ENCODE measurements at places on chromosomes 6 and 20.

GRCh38 chr6:40852779-40853373, 186.1 kb downstream of the UNC5CL start:
- DNase-seq, result no peak

- no peak for DNase-seq
These were observed 2.5 kb upstream of the MANEA start for GRCh38 chr6:95574811-95575210.

DNA sequence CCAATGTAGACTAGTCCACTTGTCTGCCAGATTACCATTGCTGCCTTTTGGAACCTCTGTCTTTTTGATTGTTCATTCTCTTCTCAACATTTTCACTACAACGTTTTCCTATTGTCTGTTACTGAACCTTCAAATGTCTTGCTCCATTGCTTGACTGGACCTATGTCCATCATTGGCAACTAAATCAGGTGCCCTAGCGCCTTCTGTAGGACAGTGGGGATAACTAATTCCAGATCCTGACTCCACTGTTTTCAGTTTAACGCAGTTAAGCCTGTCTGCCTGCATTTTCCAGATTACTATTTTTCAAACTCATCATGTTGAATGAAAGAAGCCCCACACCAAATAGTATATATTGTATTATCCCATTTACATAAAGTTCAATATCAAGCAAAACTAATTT, 433.6 kb downstream of the RNF144B start:
- no peak for DNase-seq

DNA sequence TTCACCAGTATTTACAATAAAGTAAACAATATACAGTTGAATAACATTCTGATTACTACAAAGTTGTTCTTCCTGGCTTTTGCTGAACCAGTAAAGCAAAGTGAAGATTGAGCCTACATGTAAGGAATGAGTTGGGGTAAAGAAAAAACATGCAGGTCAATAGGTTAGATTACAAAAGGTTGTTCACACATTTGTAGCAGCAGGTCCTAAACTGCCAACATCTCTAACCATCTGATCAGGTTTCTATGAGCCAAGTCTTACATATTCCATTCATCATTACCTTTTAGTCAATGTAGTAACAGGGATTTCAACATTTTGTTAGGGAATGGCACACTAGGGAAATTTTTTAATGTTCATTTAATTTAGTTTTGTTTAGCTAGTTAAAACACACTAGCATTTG, 9.3 kb upstream of the CALHM6 start:
- DNase-seq, result no peak

- DNase-seq, result no peak
These were observed 288.8 kb downstream of the CDC5L start for GRCh38 chr6:44676246-44676790.

DNA sequence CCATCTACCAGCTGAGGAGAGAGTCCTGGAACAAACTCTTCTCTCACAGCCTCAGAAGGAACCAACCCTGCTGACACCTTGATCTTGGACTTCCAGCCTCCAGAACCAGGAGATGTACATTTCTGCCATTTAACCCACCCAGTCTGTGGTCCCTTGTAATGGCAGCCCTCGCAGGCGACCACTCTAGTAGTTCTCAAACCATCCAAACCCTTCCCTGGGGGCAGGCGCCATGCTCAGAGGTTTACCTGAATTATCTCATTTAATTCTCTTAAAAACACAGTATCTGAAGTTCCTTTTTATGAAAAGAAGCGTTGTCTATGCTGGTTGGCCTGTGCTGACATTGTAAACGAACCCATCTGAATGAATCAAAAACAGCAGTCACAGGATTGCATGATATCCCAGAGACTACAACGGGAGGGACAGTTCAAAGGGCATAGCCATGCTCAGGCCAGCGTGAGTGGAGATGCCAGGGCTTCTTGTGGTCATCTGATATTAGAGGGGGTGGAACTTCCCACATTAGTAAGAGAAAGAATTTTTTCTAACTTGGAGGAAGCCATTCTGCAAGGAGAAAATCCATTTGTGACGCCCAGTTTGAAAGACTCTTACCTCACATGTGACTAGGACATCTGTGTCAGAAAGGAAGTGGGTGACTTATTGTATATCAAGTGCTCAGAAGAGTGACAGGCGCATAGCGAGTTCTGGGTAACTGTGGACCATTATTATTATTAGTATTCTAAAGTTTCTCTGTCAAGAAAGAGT, 17.2 kb upstream of the TAGAP start:
- no peak for DNase-seq

DNA sequence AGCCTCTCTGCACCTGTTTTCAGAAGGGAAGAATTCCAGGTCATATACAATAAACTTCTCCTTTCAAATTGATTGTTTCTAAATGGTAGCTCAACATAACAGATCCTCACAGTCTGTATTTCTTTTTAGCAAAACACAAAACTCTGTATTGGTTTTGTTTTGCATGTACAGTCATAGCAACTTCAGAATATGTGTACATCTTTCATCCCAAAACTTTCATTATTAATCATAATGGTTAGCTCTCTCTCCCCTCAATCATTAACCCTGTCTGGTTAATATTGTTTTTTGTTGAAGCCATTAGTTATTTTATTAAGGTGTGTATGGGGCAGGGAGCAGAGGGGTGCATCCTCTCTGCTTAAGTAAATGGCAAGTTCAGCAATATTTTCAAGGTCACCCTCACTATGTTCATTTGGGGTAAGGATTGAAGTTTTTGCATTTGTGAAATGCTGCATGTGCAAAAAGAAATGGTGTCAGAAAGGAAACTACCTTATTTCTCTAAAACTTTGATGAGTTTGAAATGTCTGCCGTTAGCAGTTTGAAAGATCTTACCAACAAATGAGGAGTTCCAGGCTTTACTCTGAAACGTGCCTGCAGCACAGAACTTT, 136.8 kb upstream of the BTBD3 start:
- no peak for DNase-seq

DNA sequence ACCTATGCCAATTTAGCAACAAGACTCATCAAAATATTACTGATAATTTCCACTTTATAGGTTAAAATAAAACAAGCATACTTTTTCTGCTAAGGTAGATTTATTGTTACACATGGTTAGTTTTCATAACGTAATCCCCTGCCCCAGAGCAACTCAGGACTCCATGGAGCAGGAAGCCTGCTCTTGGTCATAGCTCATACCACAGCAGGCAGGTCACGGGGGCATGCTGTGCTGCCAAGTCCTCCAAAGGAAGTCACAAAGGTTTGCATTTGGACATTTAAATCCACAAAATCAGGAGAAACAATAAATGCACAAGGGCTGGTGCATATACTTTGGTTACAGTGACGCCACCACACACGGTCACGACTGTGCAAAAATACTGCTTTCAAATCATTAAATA, 12.5 kb downstream of the GZF1 start:
- DNase-seq, result no peak

DNA sequence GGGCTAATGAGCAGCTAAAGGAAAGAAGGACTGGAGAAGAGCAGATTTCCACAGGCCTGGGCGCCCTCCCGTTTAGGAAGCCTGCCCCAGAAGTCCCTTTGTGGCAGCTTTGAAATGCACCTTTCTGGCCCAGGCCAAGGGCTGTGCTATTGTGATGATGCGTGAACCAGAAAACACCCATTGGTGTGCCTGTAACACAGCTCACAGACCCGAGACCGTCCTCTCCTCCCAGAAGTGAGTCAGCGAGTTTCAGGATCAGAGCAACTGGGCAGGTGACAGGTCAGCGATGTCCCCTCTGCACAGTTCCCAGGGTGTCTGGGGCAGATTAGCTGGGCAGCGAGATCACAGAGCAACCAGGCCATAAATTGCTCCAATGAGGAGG, 71.9 kb upstream of the SULF2 start:
- DNase-seq, result no peak

GRCh38 chr6:2229039-2229438, 16.4 kb downstream of the GMDS start:
- DNase-seq, result no peak

DNA sequence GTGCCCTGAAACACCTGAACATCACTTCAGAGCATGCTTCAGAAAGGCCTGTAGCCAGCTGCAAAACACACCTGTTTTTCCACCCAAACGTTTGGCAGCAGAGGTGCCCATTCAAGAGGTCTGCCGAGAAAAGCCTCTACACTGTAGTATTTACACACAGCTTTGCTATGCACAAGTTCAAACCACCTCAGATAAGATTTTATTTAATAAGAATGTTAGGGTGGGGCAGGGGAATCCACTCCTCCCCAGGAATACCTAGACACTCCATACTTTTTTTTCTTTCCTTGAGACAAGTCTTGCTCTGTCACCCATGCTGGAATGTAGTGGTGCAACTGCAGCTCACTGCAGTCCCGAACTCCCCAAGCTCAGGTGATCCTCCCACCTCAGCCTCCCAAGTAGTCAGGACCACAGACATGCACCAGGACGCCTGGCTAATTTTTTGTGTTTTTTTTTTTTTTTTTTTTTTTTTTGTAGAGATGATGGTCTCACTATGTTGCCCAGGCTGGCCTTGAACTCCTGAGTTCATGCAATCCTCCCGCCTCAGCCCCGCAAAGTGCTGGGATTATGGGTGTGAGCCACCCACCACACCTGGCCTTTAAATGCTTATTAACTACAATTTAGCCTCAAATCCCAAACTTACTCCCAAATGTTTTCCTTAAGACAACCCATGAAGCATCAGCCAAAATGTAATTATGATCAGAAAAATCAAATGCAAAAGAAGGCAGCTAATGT, 9.7 kb downstream of the MRPL14 start:
- DNase-seq, result no peak

DNA sequence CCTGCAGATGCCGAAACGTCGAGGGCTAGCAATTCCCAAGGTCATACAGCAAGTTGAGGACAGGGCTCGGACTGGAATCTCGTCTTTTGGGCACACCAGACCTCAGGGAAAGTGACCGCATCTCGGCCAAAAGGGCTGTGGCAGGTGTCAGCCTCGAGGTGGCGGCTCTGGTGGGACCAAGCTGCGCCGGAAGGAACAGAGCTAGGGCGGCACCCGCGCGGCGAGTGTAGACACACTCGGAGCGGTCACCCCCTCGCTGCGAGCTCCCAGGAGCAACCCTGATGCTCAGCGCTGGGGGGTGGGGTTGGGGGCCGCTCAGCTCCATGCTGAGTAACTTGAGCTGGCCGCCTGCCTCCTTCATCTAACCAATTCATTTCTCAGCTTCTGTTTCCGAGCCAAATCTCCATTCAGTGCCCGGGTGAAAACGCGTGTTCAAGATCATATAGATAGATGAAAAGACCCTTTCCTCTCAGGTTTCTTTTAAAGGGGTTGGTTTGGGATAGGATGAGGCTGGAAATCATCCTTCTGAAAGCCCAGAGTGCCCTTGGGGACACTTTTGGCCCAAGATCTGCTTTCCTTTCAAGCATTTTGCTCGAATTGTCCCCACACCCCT, 2.2 kb upstream of the TUBB2B start:
- no peak for DNase-seq

GRCh38 chr20:54017846-54018245, 52.5 kb downstream of the BCAS1 start:
- no peak for DNase-seq

GRCh38 chr20:41249411-41250281, 67.9 kb downstream of the ZHX3 start:
- no peak for DNase-seq

DNA sequence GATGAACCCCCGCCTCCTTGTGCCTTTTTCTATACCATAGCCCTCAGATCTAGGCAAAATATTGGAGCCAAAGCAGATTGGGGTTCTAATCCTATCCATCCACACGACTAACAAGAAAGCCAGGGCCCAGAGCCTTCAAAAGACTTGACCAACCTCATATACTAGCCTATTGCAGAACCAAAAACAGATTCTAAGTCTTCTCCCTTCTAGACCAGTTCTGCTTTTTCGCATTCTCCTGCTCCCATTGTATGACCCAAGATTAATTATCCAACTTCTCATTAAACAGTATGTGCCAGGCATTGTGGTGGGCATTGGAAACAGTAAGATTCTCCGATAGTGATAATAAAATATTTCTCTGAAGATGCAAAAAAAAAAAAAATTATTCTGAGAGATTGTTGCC, 113.7 kb upstream of the JARID2 start:
- no peak for DNase-seq

GRCh38 chr6:62998022-62998421, 213.2 kb upstream of the FKBP1C start:
- no peak for DNase-seq

DNA sequence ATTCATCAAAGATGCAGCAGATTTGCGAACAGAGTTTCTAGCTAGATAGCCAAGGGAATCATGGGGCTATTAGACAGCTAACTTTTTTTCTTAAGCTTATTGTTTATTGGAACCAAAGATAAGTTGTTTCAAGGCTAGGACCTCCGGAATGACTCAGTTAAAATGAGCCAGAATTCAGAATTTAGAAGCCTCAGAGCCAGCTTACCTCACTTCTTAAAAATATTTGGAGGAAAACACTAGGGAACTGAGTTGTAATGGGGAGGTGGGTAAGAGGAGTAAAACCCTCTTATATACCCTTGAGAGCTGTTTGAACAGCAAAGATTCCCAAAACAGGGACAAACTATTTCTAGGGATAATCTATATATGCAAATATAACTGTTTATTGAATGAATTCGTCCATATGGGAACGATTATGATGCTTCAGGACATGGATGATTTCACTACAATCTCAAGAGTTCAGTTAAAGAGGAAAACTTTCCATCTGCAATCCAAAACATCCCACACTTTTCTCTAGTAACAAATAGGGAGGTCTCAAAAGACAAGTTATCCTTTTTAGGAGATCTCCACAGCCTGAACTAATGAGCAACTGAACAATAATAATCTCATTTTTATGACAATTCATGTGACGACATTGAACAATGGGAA, 12.6 kb upstream of the CARMIL1 start:
- no peak for DNase-seq

- no peak for DNase-seq
These were observed 186.4 kb downstream of the SASH1 start for GRCh38 chr6:148529010-148529409.

- no peak for DNase-seq
These were observed 539.4 kb upstream of the BTBD3 start for GRCh38 chr20:11378252-11378651.

DNA sequence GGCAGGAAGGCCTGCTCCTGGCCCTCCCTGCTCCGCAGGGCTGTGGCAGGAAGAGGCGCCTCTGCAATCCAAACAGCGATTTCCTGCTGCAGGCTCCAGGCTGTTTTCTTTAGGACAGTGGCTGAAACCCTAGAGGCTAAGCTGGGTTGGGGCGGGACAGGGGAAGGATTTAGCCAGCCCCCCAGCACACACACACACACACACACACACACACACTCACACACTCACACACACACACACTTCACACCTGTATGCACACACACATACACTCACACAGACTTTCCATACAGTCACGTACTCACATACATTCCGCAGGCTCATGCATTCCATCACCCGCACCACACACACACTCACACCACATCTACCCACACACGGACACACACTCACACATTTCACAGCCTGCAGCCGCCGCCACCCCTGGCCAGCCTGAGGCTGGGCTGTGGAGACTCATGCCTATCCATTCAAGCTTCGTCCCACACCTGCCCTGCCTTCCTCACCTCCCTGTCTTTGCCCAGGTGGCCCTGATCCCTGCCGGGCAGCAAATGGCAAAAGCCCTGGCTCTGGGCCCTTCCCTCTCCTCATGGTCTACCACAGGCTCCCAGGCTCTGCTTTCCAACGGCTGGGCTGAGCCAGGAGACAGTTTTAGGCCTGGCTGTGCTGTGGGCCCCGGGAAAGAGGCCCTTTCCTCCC, 17.9 kb downstream of the MDFI start:
- no peak for DNase-seq

GRCh38 chr6:82877213-82878195, 188.1 kb downstream of the UBE3D start:
- DNase-seq, result no peak

GRCh38 chr6:125584468-125584939, 164.9 kb upstream of the HEY2 start:
- no peak for DNase-seq

Measured in stimulated activated CD8-positive, alpha-beta memory T cell treated with anti-CD3 and anti-CD28 coated beads, Interleukin-15, amount 100 ng/mL, for 4 hours (primary cell).